Upper lobe of left lung (tissue), 6 donors: ENCODE measurements at places on chromosomes 16 and 17. TPM values are rescaled to one million over a fixed set of nuclear protein-coding genes. Genes with fewer than 3 reads are reported as not detected.

The KRTAP2-3 gene
- not detected for total RNA-seq

GRCh38 chr17:77842528-77843147, 115.9 kb upstream of the TNRC6C start:
- no peaks in the 10 kb centered on the region for H3K36me3 ChIP-seq
- no peak overlapping the region for H3K27ac ChIP-seq
- H3K4me3 ChIP-seq: no peak overlapping the region
- peaks cover 5% of the 10 kb centered on the region for H3K4me1 ChIP-seq

GRCh38 chr16:57722651-57723050, 12.9 kb upstream of the KATNB1 start:
- no peaks in the 10 kb centered on the region for H3K27me3 ChIP-seq
- no peak overlapping the region for H3K27ac ChIP-seq
- no peaks in the 10 kb centered on the region for H3K4me1 ChIP-seq
- DNase-seq: no peak
- H3K36me3 ChIP-seq: no peaks in the 10 kb centered on the region
- H3K4me3 ChIP-seq: no peak overlapping the region

- no peaks in the 10 kb centered on the region for H3K36me3 ChIP-seq
- no peaks in the 10 kb centered on the region for H3K27me3 ChIP-seq
- no peak overlapping the region for H3K27ac ChIP-seq
- DNase-seq: no peak
- peaks cover 2% of the 10 kb centered on the region for H3K4me1 ChIP-seq
Observed at GRCh38 chr17:15385305-15385704, 43.9 kb upstream of the TEKT3 start.

GRCh38 chr16:83315271-83315670, 492.5 kb upstream of the HSBP1 start:
- H3K4me3 ChIP-seq: no peak overlapping the region
- H3K4me1 ChIP-seq: no peaks in the 10 kb centered on the region
- no peaks in the 10 kb centered on the region for H3K27me3 ChIP-seq

DNA sequence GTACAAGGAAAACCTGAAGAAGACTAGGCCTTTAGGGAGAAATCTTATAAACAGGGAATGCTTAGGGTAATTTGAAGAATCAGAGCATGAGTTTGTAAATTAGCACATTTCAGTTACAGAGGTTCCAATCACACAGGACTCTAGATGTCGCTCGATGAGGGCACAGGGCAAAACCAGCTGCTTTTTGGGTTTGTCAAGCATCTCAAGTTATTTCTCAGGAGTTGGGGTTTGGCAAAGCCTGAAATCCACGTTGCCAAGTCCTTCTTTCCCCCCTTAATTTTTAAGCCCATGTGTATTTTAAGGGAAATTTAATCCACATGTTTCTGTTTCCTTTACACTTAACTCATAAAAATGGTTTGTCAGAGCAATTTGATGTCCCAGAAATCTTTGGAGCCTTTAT, 146.9 kb downstream of the ANKFN1 start:
- H3K4me1 ChIP-seq: no peaks in the 10 kb centered on the region
- no peak overlapping the region for H3K4me3 ChIP-seq
- H3K36me3 ChIP-seq: no peaks in the 10 kb centered on the region
- H3K27me3 ChIP-seq: no peaks in the 10 kb centered on the region

DNA sequence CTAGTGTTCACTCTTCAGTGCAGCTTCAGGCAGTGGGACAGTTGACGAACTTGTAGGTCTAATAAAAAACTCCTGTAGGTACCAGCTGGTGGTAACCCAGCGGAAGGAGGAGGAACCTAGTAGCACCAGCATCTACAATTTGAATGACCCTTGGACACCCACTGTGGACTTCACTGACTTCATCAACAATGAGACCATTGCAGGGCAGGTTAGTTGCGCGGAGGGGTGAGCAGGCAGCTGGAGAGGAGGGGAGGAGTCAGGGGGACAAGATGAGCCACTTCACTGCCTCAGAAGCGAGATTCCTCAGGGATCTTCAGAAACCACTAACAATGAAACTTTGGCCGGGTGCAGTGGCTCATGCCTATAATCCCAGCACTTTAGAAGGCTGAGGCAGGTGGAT, 22.3 kb downstream of the AOC3 start:
- no peaks in the 10 kb centered on the region for H3K27me3 ChIP-seq
- H3K4me3 ChIP-seq: no peak overlapping the region
- DNase-seq: no peak
- H3K36me3 ChIP-seq: no peaks in the 10 kb centered on the region
- no peak overlapping the region for H3K27ac ChIP-seq
